Liver (tissue), 10 donors: ENCODE measurements at places on chromosomes 6 and 20.
A peak's percentile ranks its signal among the peaks of the same experiment; 100 is the strongest.

GRCh38 chr20:24636626-24637025 is 167.2 kb downstream of the SYNDIG1 start:
- no peak overlapping the region for H3K27ac ChIP-seq
- no peaks in the 10 kb centered on the region for H3K36me3 ChIP-seq
- no peak for DNase-seq
- no peaks in the 10 kb centered on the region for H3K4me1 ChIP-seq

DNA sequence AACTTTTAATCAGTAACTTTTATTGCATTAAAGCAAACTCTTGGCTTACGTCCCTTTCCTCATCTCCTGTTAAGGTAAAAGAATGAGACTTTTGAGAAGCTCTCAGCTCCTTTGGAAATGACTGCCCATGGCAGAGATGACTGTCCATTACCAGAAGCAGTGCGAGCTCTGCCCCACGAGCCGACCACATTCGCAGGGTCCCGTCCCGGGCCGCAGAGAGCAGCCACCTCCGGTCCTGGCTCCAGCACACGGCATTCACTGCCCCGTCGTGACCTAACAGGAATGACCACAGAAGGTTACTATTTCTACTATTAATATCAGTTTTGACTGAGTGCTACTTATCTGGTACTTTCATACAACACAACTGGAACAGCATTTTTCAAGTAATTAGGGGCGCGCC is 63.4 kb downstream of the WDR27 start:
- no peak for DNase-seq
- no peaks in the 10 kb centered on the region for H3K27me3 ChIP-seq
- no peak overlapping the region for H3K4me3 ChIP-seq

DNA sequence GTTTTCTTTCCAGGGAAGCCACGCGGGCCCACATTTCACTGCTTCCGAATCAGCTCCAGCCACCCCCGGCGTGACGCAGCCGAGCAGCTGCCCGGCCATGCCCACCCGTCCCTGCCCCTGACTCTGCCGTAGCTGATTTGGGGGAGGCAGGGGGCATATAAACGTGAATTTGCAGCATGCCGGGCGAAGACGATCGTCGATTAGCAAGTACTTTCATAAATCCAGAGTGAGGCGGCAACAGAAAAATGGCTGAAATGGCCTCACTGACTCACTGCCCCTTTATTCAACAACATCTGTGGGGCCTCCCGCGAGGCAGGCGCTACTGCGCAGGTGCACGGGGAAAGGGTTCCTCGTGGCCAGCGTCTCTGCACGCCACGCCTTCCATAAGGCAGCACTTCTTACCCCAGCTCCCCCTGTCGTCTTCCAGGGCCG is 118.0 kb downstream of the DLL1 start:
- H3K27ac ChIP-seq = no peak overlapping the region
- peaks cover 5% of the 10 kb centered on the region for H3K4me1 ChIP-seq
- H3K36me3 ChIP-seq = no peaks in the 10 kb centered on the region

DNA sequence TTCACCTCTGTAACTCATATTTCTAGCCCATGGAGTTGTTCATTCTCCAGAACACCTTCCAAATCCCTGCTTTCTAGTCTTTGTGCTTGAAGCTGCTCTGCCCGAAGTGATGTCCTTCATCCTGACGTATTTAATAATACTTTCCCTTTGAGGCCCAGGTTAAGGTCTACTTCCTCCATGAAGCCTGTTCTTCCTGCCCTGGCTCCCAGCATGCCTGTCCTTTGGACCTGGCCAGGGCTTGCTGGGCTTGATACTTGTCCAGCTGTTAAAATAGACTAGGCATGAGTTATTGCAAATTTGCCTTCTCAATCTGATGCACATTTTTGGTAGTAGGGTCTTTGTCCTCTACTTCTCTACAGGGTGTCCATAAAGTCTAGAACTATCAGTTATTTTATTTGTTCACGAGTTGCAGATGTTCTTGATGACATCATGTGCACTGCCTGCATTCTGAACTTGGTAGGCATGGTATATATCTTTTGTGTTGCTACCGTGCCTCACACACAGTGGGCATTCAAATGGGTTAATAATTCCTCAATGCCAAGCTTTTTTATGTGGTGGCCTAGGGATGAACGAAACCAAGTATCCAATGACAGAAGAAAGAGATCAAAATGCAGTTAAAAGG is 3.1 kb upstream of the MAP7 start:
- peaks cover 18% of the 10 kb centered on the region for H3K4me1 ChIP-seq
- no peak overlapping the region for H3K4me3 ChIP-seq
- H3K27me3 ChIP-seq = no peaks in the 10 kb centered on the region
- H3K36me3 ChIP-seq = peaks cover 4% of the 10 kb centered on the region
- DNase-seq = no peak

GRCh38 chr6:143286251-143286795 is 164.2 kb downstream of the ADAT2 start:
- H3K4me3 ChIP-seq = no peak overlapping the region
- no peak for DNase-seq
- H3K27ac ChIP-seq = no peak overlapping the region
- no peaks in the 10 kb centered on the region for H3K27me3 ChIP-seq

GRCh38 chr20:52899041-52899608 is 73.0 kb upstream of the TSHZ2 start:
- no peaks in the 10 kb centered on the region for H3K27me3 ChIP-seq
- no peaks in the 10 kb centered on the region for H3K4me1 ChIP-seq
- H3K36me3 ChIP-seq = peaks cover 2% of the 10 kb centered on the region

DNA sequence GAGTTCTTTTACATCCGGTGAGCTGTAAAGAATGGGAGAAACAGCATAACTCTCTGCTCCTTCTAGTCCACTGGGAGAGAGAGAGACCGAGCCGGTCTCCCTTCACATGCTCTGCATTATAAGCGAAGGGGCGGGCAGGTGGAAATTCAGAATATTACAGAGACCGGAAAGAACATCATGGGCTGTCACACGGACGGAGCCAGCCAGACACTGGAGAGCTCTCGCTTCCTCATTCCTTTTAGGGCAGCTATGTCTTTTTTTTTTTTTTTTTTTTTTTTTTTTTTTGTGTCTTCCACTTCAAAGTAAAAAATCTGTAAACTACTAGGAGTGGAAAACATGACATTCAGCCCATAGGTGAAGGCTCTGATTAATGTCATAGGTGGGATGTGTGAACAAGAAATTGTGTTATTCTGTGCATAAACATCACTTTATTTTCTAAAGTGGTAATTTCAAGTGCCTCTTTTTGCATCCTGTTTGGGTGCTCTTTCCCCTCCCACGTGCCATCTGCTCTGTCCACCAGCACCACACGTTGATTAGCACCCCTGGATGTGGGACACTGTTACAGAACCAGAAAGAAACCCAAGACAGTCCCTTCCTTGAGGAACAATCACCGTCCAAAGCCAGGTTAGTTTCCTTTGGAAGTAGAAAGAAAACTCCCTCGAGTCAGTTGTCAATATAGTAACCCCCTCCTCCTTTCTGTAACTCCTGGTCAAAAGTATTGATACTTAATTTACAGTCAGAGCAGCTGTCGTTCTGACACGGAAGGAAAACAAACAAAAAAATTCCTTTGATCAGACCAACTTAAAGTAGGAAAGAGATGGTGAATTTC is at the start of gene TAGAP:
Gene TAGAP, minus strand, starts transcription at position 93 of the 829 bp plus-strand sequence. CDS start 845 bp downstream, outside the sequence.
- H3K4me3 ChIP-seq = peak within 1 kb of the TSS; percentile 26
- DNase-seq = no peak
- peak within 1 kb of the TSS; percentile 63 for H3K27ac ChIP-seq
- no peaks in the 10 kb centered on the region for H3K27me3 ChIP-seq

DNA sequence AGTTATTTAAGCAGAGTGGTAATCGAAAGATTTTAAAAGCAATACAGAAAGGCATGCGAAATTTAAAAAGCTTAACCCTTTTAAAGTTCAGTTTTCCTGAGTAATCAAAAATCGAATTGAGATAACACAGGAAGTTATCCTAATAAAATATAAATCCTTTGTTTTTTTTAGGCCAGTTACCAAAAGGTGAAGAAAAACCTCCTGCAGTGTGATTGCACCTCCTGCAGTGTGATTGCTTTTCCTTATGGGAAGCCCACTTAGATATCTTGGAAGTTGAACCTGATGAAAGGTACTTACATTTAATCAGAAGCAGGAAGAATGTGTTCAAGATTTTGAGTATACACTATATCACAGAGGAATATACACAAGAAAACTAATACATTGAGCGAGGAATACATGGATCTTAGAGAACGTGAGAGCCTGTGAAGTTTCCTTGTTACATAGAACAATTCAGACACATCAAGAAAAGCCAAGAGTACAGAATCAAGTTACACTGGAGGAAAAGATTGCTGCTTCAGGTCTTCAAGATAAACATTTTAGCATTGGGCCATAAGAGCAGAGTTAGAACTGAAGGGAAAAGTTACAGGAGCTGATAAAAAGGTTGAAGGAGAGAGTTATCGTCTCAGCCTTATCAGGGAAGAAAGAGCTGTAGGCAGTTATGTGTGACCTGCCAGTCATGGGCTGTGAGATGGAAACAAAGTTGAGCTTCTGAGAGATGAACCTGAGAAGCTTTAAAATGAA is 7.7 kb upstream of the TMEM181 start:
- H3K27me3 ChIP-seq = peaks cover 2% of the 10 kb centered on the region
- H3K27ac ChIP-seq = no peak overlapping the region
- H3K4me3 ChIP-seq = no peak overlapping the region
- no peak for DNase-seq

- peak overlapping the region; percentile 28 for H3K4me3 ChIP-seq
- no peak overlapping the region for H3K27ac ChIP-seq
- H3K27me3 ChIP-seq = no peaks in the 10 kb centered on the region
- H3K36me3 ChIP-seq = no peaks in the 10 kb centered on the region
- H3K4me1 ChIP-seq = no peaks in the 10 kb centered on the region
Measured at GRCh38 chr6:85865420-85866369, 223.0 kb upstream of the SYNCRIP start.

GRCh38 chr6:90460051-90460450 is 126.8 kb downstream of the MAP3K7 start:
- H3K4me1 ChIP-seq = no peaks in the 10 kb centered on the region
- no peak for DNase-seq
- no peaks in the 10 kb centered on the region for H3K36me3 ChIP-seq
- no peaks in the 10 kb centered on the region for H3K27me3 ChIP-seq
- no peak overlapping the region for H3K27ac ChIP-seq
- no peak overlapping the region for H3K4me3 ChIP-seq

DNA sequence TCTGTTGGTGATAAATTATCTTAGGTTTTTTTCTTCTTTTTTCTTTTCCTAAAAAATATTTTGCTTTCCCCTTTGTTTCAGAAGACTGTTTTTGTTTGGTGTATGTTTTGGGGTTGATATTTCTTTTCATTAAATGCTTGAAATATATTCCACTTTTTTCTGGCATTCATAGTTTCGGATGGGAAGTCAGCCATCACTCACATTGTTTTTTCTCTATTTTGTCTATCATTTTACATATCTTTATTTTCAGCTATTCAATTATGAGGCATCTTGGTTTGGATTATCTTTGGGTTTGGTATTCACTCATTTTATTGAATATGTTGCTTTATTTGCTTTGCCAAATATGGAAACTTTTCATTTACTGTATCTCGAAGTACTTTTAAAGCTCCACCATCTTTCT is 600.5 kb upstream of the EYS start:
- H3K27me3 ChIP-seq = no peaks in the 10 kb centered on the region
- DNase-seq = no peak
- H3K36me3 ChIP-seq = no peaks in the 10 kb centered on the region
- H3K4me3 ChIP-seq = no peak overlapping the region

DNA sequence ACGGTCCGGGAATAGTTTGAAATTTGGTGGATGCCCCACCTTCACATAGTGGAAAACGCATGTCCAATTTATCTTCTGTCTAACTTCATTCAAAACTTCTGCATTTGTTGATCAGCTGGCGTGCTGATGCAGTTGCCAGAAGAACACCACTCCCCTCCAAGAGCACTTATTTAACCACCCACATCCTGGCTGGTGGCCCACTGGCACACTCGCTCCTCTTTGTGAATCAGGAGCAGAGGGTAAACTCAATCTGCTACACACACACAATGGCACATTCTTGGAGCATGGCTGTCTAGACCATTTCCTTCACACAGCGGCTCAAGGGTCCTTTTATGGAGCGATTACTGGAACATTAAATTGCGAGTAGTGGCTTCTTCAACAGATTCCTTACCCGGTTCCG is 55.1 kb upstream of the CEP162 start:
- peaks cover 6% of the 10 kb centered on the region for H3K4me1 ChIP-seq
- DNase-seq = no peak
- H3K36me3 ChIP-seq = no peaks in the 10 kb centered on the region
- no peak overlapping the region for H3K4me3 ChIP-seq

DNA sequence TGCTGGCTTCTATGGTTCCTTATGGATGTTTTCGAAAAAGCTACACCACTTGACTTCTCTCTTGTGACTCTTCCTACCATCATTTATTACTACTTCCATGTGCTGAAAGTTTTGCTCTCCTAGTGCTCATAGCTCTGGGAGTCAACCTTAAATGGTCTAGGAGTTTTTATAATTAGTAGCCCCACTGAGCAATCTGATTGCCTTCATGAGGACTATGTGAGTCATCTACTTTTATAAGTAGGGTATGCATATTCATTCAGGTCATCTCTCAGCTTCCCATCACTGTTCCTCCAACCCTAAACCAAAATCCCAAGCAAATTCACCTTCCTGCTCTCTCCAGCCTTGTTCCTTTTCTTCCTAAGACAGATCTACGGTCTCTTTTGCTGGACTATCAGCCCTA is 17.4 kb upstream of the FAXC start:
- H3K4me1 ChIP-seq = no peaks in the 10 kb centered on the region
- H3K27ac ChIP-seq = no peak overlapping the region
- no peak for DNase-seq
- no peaks in the 10 kb centered on the region for H3K27me3 ChIP-seq

DNA sequence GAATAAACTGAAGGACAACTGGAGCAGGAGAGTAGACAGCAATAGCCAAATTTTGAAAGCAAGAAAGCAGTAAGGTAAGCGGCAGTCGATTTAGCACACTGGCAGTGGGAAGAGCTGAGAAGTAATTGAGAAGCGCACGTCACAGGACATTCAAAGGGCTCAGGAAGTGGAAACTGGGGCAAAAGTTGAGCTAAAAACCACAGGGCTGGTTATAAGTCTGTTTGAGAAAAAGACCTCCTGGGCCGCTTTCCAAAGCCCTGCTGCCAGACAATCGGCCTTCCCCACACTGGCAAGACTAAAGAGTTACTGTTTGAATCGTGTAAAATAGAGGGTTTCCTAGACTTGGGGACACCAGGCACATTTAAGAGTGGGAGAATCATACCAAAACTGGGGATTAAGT is 161.4 kb downstream of the DNAH8 start:
- no peaks in the 10 kb centered on the region for H3K36me3 ChIP-seq
- no peak for DNase-seq
- H3K4me3 ChIP-seq = no peak overlapping the region
- no peak overlapping the region for H3K27ac ChIP-seq
- H3K27me3 ChIP-seq = no peaks in the 10 kb centered on the region

DNA sequence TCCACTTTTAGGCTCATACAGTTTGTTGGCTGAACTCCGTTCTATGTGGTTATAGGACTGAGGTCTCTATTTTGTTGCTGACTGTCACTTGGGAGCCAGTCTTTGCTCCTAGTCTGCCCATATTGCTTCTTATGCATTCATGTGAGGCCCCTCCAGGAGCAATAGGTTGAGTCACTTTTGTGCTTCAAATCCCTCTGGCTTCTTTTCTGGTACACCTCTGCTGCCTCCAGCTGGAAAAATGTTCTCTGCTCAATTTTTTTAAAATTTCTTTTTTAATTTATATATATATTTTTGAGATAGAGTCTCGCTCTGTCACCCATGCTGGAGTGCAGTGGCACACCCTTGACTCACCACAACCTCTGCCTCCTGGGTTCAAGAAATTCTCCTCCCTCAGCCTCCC is 42.7 kb upstream of the NOX3 start:
- no peaks in the 10 kb centered on the region for H3K4me1 ChIP-seq
- H3K27me3 ChIP-seq = no peaks in the 10 kb centered on the region
- no peak for DNase-seq
- no peak overlapping the region for H3K27ac ChIP-seq
- H3K36me3 ChIP-seq = no peaks in the 10 kb centered on the region
- no peak overlapping the region for H3K4me3 ChIP-seq
